ENCODE measurements at places on chromosomes 5 and 9.

- H3K27ac ChIP-seq = no peak overlapping the region
- peaks cover 10% of the 10 kb centered on the region for H3K4me1 ChIP-seq
- no peaks in the 10 kb centered on the region for H3K27me3 ChIP-seq
- no peak for DNase-seq
- H3K4me3 ChIP-seq = no peak overlapping the region
- H3K36me3 ChIP-seq = peaks cover 4% of the 10 kb centered on the region
Measured at GRCh38 chr9:113516840-113517577, 53.5 kb downstream of the RGS3 start.

- no peaks in the 10 kb centered on the region for H3K27me3 ChIP-seq
- no peak overlapping the region for H3K4me3 ChIP-seq
- H3K27ac ChIP-seq = no peak overlapping the region
- DNase-seq = no peak
Measured at GRCh38 chr9:132639322-132639721, 30.5 kb downstream of the DDX31 start.

DNA sequence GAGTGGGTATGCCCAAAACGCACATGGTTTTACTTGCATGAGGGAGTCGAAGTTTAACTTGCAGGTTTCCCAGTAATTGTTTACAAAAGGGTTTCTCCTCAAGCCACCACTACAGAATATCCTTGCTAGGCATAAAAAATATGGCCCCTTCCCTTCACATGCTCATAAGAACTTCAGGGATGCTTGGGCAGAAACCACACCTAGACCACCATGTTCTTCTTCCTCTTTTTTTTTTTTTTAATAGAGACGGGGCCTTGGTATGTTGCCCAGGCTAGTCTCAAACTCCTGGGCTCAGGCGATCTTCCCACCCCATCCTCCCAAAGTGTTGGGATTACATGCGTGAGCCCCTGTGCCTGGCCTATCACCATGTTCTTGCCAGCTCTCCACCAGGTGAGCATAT, 18.6 kb upstream of the PLIN2 start:
- no peak overlapping the region for H3K4me3 ChIP-seq
- no peaks in the 10 kb centered on the region for H3K36me3 ChIP-seq
- H3K27ac ChIP-seq = no peak overlapping the region
- DNase-seq = no peak
- no peaks in the 10 kb centered on the region for H3K4me1 ChIP-seq

DNA sequence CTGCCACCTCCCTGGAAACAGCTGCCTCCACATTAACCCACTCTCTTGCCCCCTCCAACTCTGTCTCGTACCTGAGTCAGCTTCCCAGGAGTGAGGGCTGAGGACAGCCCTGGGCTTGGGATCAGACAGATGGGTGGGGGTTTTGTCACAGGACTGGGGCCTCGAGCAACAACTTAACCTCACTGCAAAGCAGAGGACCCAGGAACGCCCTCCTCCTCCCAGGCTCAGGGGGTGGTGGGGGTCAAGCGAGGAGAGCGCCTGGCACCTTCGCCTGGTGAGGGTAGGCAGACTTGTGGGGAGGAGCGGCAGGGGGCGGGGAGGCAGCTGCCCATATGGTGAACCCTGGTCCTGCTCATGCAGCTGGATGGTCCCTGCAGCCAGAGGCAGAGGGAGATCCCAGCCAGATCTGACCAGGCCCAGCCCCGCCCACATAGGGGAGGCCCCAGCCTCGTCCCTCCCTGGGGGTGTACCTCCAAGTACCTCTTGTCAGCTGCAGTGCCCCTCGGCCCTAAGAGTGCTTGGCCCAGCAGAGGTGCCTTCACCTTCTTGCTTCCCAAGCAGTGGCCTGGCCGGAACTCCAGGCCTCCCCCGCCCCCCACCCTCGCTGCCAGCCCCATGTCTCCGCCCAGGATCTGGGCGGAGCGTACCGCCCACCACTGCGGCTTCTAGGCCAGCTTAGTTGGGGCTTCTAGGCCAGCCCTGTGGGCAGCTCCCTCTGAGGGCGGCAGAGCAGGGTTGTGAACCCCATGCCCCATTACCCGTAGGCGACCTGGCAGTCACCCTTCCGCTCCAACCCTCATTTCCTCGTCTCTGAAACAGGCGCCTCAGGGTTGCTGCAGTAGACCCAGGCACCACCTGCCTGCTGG, at the start of gene SARDH:
Gene SARDH (minus strand): TSS at position 579 of the 866 bp plus-strand sequence. CDS start 4,179 bp downstream, outside the sequence.
- no peak within 1 kb of the TSS for H3K27ac ChIP-seq
- peak within 1 kb of the TSS; percentile 44 for H3K4me3 ChIP-seq
- DNase-seq = no peak

GRCh38 chr5:134451936-134452505, 40.3 kb upstream of the CDKN2AIPNL start:
- H3K4me3 ChIP-seq = peak overlapping the region; percentile 23
- DNase-seq = peak; percentile 31
- H3K36me3 ChIP-seq = no peaks in the 10 kb centered on the region
- H3K27ac ChIP-seq = no peak overlapping the region

DNA sequence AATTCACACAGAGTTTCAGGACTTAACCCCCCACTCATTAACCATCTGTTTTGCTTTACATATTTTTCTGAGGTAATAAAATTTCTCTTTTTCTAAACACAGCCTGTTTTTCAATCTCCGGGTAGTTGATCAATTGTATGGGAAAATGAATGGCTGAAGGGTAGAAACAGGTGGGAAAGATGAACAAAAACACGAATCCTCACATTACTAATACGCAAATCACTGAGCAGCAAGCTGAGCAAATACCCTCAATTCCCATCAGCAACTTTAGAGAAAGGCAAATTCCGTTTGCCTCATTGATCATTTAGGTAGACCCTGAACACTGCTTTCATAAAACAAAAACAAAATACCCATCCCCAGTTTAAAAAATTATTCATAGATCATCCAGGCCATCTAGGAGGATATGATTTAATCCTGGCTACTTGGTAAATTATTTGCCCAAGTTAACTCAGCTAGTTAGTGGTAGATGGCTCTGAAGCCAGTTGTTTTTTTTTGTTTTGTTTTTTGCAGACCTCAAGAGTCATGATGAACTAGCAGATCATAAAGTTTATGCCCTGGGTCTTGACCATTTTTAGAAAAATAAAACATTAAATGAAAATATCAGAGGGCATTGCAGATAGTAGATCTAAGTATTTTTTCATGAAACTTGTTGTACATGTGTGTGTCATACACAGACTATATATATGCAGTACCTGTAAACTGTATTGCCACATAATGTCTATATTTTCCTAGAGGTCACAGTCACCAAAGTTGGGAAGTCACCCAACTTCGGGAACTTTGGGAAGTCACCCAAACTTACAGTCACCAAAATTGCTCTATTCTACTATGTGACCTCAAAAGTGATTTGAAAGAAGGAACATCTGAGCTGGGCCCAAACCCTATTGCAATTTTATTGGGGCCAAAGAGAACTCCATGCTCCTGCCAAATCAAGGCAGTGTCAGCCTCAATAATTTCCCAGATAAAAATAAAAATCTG, 1.6 kb upstream of the CD274 start:
- H3K27me3 ChIP-seq = no peaks in the 10 kb centered on the region
- H3K4me3 ChIP-seq = no peak overlapping the region
- H3K27ac ChIP-seq = no peak overlapping the region
- DNase-seq = no peak
- peaks cover 5% of the 10 kb centered on the region for H3K4me1 ChIP-seq

DNA sequence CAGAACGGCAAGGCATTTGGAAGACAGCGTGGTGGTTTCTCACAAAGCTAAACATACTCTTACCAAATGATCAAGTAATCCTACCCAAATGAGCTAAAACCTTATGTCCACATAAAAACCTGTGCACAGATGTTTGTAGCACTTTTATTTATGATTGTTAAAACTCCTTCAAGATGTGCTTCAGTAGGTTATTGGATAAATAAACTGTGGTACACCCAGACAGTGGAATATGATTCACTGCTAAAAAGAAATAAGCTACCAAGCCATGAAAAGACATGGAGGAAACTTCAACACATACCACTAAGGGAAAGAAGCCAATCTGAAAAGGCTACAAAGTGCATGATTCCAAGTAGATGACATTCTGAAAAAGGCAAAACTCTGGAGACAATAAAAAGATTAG, 94.2 kb downstream of the FOXD1 start:
- H3K4me1 ChIP-seq = no peaks in the 10 kb centered on the region
- no peak overlapping the region for H3K4me3 ChIP-seq
- H3K27me3 ChIP-seq = no peaks in the 10 kb centered on the region
- H3K27ac ChIP-seq = no peak overlapping the region
- H3K36me3 ChIP-seq = no peaks in the 10 kb centered on the region

GRCh38 chr9:21060919-21061561, 16.7 kb downstream of the IFNB1 start:
- no peak overlapping the region for H3K4me3 ChIP-seq
- DNase-seq = no peak
- H3K4me1 ChIP-seq = no peaks in the 10 kb centered on the region

DNA sequence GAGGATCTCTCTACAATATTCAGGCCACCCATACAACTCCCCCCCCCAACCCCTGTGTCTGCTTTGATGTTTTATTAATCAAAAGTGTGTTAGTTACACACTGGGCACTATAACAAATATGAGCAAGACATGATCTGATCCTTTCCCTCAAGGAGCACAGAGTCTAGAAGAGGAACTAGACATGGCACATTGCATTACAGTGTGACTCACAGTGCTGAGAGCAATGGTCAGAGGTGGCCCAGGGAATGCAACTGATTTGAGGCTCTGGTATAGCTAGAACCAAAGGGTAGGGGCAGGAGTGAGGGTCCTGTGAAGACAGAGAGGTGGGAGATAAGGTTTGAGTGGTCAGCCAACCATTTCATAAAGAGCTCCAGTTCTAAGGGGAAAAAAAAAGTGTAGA, 539.2 kb downstream of the ACTL7B start:
- no peaks in the 10 kb centered on the region for H3K4me1 ChIP-seq
- DNase-seq = peak; percentile 47
- H3K27ac ChIP-seq = no peak overlapping the region

- H3K27ac ChIP-seq = no peak overlapping the region
- peaks cover 2% of the 10 kb centered on the region for H3K27me3 ChIP-seq
- no peak for DNase-seq
- no peak overlapping the region for H3K4me3 ChIP-seq
- H3K36me3 ChIP-seq = no peaks in the 10 kb centered on the region
- H3K4me1 ChIP-seq = no peaks in the 10 kb centered on the region
Measured at GRCh38 chr5:175166026-175166425, 278.0 kb downstream of the DRD1 start.

- H3K4me3 ChIP-seq = no peak overlapping the region
- peaks cover 2% of the 10 kb centered on the region for H3K4me1 ChIP-seq
- H3K27ac ChIP-seq = no peak overlapping the region
- DNase-seq = peak; percentile 18
- no peaks in the 10 kb centered on the region for H3K27me3 ChIP-seq
Measured at GRCh38 chr9:114314256-114314867, 8.5 kb upstream of the ORM1 start.

DNA sequence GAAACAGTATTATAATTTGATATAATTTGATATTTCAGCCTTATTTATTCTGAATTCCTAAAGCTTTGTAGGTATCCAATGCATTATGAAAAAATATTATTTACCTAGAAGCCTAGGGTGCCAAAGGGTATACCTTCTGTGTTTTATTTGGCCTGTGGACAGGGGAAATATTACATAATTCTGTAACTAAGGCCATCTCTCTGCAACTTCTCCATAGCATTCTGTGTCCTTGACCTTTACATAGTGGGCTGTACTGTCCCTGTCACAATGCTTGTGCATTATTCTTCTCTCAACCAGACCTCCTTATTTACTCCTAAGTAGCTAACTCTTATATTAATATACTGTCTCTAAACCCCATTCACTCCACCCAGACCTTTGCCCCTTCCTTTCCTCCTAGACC, 57.0 kb upstream of the RANBP6 start:
- H3K36me3 ChIP-seq = no peaks in the 10 kb centered on the region
- H3K4me3 ChIP-seq = no peak overlapping the region

GRCh38 chr9:137453643-137454081, 5.5 kb downstream of the NSMF start:
- no peaks in the 10 kb centered on the region for H3K27me3 ChIP-seq
- DNase-seq = peak; percentile 57
- no peak overlapping the region for H3K27ac ChIP-seq
- peak overlapping the region; percentile 56 for H3K4me3 ChIP-seq

DNA sequence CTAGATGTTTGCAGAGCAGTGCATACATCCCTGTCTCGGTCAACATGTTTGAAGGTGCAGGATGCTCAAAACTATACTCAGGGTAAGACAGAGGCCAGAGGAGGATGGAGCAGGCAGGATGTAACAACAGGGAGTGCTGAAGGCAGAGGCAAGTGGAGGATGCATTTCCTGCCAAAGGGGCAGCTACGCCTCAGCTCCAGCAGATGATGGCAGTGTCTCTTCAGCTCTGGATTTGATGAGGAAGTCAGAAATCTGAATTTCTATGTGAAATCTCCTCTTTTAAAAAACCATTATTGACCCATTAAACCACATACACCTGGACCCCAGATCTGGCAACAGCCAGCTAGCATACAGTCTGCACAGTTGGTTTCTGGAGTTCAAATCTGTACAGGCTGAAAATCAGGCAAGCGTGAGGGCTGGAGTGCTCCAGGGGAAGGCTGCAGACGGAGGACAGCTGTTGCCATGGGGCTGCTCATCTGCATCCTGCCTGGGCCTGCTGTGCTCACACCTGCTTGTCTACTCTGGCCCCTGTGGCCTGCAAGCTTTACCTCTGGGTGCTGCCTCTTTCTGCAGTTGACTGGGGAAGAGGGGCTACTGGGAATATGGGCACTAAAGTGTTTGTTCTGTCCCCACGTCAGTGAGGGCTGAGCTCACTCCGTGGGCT, 152.9 kb upstream of the SLC28A3 start:
- DNase-seq = no peak
- no peaks in the 10 kb centered on the region for H3K27me3 ChIP-seq
- no peaks in the 10 kb centered on the region for H3K4me1 ChIP-seq
- no peak overlapping the region for H3K4me3 ChIP-seq

GRCh38 chr5:84285641-84286637, 98.7 kb downstream of the EDIL3 start:
- no peak for DNase-seq
- H3K27me3 ChIP-seq = no peaks in the 10 kb centered on the region
- H3K4me3 ChIP-seq = no peak overlapping the region
- no peak overlapping the region for H3K27ac ChIP-seq
- H3K4me1 ChIP-seq = peaks cover 2% of the 10 kb centered on the region

DNA sequence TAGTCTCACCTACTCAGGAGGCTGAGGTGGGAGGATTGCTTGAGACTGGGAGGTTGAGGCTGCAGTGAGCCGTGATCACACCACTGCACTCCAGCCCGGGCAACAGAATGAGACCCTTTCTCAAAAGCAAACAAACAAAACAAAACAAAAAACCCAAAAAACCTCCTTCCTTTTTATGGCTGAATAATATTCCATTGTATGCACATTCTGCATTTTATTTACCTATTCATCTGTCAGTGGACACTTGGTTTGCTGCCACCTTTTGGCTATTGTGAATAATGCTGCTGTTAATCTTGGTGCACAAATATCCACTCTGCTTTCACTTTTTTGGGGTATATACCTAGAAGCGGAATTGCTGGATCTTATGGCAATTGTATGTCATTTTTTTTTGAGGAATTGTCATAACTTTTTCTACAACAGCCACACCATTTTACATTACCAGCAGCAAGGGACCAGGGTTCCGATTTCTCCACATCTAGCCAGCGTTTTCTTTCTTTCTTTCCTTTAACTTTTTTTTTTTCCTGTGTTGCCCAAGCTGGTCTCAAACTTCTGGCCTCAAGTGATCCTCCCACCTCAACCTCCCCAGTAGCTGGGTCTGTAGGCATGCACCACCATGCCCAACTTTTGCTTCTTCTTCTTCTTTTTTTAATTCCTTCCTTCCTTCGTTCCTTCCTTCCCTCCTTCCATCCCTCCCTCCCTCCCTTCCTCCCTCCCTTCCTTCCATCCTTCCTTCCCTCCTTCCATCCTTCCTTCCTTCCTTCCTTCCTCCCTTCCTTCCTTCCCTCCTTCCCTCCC, 30.6 kb downstream of the NKX2-5 start:
- no peak overlapping the region for H3K27ac ChIP-seq
- H3K4me3 ChIP-seq = no peak overlapping the region
- peak; percentile 13 for DNase-seq
- H3K4me1 ChIP-seq = no peaks in the 10 kb centered on the region
